ENCODE measurements at places on chromosomes 12 and 14. TPM values are rescaled to one million over a fixed set of nuclear protein-coding genes. Genes with fewer than 3 reads are reported as not detected.

DNA sequence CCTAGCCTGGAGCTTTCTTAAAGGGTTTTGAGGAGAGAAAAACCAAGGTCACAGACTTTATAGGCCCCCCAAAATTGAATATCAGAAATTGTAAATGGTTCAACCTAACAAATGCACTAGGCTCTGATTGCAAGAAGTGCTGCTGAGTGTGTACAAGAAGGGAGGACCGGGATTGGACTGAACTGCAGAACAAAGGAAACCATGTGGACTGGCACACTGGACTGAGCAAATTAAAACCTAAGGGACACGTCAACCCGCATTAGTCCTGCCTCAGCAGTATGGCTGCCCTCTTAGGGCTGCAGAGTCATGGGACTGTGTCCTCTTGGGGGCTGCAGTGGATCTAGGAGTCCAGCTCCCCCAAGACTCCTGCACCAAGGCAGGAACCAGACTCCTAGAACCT is 842 bp upstream of the CISTR start:
- DNase-seq = no peak

FAM222A gene
- 9.8 TPM for polyA plus RNA-seq

- no peak for DNase-seq
Measured at GRCh38 chr14:101226603-101227425, 323.3 kb upstream of the RTL1 start.

- no peak for DNase-seq
Measured at GRCh38 chr14:83047059-83047830, 1513.6 kb upstream of the SEL1L start.

TMEM179 gene
- 1.1 TPM for polyA plus RNA-seq

ARMH4 gene
- polyA plus RNA-seq = 6.8 TPM

- no peak for DNase-seq
Measured at GRCh38 chr14:56885825-56886224, 75.5 kb upstream of the OTX2 start.

- DNase-seq = no peak
Measured at GRCh38 chr12:129776977-129777667, 126.7 kb downstream of the TMEM132D start.

GRCh38 chr12:20370866-20371519 is 2.7 kb downstream of the PDE3A start:
- DNase-seq = no peak

GRCh38 chr14:20441461-20441860 is 5.5 kb upstream of the KLHL33 start:
- DNase-seq = no peak

DNA sequence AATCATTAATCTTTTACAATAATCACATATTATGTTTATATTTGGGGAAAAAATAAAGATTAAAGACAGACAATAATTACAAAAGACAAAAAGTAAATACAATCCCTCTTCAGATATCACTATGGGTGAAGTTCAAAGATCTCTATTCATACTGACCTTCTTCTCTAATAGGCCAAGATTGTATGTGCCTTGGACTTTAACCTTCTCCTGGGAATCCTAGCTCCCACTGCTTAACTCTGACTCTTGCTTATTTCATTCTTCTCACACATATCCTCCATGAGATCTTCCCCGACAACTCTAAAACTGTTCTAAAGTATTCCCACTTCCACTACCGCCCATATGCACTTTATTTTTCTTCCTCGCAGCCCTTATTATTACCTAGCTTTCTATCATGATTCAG is 83.8 kb downstream of the EEA1 start:
- DNase-seq = no peak

GRCh38 chr14:26400373-26400772 is 197.5 kb downstream of the NOVA1 start:
- DNase-seq = no peak

PLA2G1B gene
- not detected for polyA plus RNA-seq

DNA sequence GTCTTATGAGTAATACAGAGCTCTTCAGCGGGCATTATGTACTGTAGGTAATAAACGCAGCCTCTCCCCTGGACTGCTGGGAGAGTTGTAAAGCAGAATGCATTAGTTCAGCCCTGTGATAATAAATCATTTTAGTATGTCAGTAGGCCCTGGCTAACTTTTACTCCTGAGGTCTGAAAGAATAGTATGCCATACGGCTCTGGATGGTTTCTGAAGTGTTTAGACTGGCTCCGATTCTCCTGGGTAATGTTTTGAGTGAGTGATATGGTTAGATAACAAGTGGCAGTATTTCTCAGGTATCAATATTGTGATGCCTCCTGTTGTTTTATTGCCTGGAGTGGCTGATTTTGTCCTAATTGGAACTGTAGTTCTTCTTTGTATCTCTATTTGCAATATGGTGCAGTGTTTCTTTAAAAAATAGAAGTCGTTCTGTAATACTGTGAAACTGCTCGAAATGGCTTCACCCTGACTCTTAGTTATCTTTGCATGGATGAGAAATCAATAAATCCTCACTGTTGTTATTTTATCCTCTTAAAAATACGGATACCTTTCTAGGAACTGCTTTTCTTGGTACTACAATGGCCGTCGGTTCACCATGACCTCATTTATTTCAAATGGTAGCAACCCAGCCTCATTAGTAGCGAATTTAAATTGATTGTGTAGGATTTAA is 100.2 kb downstream of the PDZRN4 start:
- no peak for DNase-seq

DNA sequence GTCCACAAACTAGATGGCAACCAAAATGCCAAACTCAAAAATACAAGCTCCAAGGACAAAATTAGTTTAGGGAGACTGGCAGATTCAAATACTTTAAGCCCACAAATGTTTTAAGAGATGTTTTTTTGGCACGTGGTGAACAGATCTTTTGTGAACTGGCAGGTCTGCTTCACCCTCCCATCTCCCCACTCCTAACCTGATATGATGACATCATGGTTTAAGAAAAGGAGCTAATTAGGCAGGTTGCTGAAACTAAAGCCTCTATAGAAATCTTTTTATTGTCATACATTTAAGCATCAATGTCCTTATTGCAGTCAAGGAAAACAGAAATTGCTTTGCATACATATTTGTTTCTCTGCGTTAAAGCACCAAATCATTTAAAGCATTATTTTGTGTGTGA is 5.8 kb downstream of the LRIG3 start:
- no peak for DNase-seq

DNA sequence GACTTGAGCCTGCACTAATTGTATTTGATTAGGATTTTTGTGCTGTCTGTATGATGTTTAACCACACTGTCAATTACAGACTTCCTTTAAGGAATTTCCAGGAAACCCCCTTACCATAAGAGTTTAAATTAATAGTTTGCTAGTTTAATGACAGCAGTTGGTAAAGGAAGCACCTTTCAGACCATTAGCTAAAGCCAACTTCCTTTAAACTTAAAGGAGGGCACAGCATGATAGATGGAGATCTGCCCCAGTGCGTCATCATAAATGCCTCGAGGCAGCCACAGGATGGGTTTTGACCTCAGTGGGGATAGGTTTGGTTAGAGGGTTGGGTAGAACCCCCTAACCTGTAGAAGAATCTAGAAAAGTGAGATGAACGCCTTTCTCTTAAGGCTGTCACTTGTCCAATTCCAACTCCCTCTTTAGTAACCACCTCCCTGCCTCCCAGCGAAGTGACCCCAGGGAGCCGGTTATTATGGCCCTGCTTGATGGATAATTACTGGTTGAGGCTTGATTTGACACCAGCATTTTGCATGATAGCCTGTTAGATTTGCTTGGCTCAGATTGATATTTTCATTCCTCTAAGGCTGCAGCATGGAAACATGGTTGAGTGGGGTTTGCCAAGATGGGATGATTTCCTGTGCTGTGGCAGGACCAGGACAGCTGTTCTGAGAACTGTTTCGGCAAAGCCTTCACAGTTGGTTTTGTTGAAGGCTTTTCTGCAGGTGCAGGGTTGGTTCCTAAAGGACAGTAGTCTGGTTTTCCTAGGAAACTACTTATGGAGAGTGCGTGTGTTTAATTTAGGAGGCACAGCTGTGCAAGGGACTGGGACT is 62.7 kb downstream of the CHST11 start:
- DNase-seq = no peak

DNA sequence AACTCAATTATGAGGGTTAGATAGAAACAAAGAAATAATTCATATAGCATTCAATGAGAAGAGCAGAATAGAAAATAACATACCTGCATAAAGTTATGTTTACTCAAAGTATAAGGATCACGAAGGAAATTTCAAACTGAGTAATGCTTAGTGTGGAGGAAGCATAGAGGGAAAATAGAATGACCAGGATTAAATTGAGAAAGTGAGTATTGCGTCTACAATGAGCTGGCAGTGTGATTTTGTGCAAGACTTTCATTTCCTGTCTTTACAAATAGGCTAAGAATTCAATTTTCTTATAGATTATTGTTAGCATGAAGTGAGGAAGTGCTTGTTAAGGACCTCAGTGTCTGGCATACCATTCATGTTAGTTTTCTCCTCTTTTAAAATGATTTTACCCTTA is 12.0 kb downstream of the ADGRD1 start:
- no peak for DNase-seq

DNA sequence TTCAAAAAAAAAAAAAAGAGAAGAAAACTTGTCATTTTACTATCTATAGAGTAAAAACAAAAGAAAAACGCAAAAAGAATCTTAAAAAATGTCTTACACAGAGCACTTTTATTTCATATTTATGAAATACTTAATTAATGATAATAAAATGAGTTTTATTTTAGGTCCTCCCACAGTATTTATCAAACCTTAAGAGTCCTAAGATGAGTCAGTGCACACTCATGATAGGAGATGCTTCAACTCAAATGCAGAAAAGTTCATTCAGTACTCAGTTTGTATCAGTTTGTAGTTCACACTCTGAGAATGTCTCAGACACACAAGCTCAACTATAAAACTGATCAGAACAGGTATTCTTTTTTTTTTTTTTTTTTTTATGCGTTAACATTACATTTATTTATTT is 41.7 kb downstream of the TRIM9 start:
- no peak for DNase-seq

MYO1A gene
- 0.23 TPM for polyA plus RNA-seq

All from forelimb muscle (tissue), 1 donor.